NCI-H526 (cell line): ENCODE measurements at places on chromosomes 1 and 21.
A peak's percentile ranks its signal among the peaks of the same experiment; 100 is the strongest.

- DNase-seq = no peak
Measured at GRCh38 chr1:201258763-201259230, 24.5 kb upstream of the PKP1 start.

DNA sequence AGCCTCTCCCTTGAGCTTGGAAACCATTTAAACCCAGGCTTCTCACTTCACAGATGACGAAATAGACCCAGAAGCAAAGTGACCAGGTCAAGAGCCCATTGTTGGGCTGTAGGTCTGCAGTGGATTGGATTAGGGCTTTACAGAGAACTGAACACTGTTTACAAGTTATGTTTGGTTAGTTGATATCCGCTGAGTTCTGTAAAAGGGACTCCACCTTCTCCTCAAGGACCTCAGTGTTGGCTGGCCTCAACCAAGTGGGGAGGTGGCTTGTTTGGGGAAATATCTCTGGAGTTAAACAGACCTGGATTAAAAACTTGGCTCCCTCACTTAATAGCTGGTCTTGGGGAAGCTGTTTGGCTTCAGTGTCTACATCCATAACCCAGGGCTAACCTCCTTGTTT lies 88.1 kb downstream of the UCK2 start:
- DNase-seq = no peak

DNA sequence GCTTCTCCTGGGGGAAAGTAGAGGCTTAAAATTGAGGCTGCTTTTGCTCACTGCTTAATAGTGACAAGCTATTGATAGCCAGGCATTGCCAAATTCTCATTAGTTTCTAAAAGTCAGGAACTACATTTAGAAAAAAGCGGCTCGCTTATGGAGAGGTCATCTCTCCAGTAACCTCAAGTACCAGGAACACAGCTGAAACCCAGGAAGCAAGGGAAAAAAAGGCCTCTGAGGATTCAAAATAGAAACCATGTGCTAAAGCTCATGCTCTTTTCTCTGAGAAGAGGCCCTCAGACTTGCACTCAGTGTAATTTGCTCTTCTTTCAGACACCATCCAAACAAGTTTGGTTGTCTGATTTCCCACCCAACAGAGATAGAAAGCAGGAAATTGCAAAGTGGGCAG lies 261.4 kb upstream of the USP25 start:
- no peak for DNase-seq

DNA sequence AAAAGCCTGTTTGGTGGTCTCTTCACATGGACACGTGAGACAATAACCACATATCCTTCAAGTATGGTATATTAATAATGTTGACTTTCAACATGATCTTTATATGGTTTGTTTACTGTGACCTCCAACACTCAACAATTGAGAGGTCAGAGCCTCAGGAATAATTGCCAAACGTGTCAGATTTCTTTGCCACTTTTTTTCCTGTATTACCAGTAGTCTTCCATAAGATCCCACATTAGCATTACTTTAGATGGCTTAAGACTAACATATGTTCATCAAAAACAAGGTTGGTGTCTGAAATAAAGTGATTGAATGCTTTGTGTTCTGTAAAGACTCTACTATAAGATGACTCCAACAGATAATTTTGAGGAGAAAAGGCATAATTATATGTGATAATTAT lies 118.7 kb upstream of the F3 start:
- no peak for DNase-seq

- no peak for DNase-seq
Measured at GRCh38 chr1:58426918-58427317, 119.6 kb downstream of the OMA1 start.

DNA sequence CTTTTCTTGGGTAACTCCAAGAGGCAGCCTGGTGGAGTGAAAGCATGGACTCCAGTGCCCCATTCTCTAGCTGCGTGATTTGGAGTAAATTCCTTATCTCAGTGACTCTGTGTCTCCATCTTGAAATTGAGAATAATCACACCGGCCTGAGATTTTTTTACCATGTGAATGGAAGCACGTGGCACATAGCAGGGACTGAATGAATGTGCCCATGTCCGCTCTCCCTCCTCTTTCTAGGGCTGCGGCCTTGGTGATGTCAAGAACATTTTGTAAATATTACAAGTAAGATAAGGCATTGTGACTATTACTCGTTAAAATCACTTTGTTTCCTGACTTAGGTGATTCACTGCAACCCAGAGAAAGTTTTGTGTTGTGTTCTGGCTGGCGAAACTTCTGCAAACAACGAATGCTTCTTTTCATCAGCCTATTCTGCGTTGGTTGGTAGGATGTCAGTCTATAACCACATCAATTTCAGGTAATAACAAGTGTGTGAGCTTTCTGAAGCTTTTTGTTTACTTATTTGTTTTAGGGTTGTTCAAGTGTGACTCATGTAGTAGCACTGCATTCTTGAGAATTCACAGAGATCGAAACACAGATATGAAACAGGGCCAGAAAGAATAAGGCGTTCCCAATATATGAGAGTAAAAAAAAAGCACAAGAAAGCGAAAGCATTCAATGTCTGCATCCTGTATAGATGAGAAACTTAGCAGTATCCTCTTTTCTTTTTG lies 135.7 kb upstream of the SLC45A1 start:
- no peak for DNase-seq

DNA sequence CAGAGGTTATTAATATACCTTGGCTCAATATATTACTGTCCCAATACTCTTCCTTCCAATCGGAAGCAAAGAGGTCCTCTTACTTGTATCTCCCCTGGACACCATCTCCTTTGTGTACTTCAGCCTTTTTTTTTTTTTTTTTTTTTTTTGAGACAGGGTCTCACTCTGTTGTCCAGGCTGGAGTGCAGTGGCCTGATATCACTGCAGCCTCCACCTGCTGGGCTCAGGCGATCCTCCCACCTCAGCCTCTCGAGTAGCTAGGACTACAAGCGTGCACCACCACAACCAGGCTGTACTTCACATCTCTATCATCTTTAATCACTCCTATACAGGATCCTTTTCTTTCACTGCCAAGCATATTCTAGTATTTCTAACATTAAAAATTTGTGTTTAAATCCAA lies 2.8 kb upstream of the DARS2 start:
- no peak for DNase-seq

GRCh38 chr1:24688621-24689195 lies 45.6 kb downstream of the SRRM1 start:
- peak; percentile 77 for DNase-seq

GRCh38 chr1:24846671-24847070 lies 83.4 kb downstream of the RUNX3 start:
- no peak for DNase-seq

- no peak for DNase-seq
Measured at GRCh38 chr1:22292011-22292788, 149.3 kb upstream of the WNT4 start.

GRCh38 chr1:28885472-28885877 lies 28.9 kb upstream of the EPB41 start:
- DNase-seq = peak; percentile 17

DNA sequence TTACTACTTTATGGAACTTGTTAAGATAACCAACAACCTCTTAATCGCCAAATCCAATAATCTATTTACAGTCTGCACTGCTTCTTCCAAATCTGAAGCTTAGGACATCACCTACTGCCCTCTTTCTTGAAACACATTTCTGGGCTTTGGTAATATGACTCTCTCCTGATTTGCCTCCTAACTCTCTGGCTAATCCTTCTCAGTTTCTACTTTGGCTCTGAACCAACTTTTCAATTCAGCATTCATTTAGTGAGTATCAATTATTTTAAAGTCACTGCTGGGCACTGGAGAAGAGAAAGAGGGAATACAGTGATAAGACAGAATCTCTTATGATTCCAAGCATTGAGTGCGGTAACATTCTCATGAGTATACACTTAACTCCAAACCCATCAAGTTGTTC lies 275.0 kb downstream of the AKT3 start:
- DNase-seq = no peak

- no peak for DNase-seq
Measured at GRCh38 chr1:214310010-214310409, 29.1 kb downstream of the SMYD2 start.

DNA sequence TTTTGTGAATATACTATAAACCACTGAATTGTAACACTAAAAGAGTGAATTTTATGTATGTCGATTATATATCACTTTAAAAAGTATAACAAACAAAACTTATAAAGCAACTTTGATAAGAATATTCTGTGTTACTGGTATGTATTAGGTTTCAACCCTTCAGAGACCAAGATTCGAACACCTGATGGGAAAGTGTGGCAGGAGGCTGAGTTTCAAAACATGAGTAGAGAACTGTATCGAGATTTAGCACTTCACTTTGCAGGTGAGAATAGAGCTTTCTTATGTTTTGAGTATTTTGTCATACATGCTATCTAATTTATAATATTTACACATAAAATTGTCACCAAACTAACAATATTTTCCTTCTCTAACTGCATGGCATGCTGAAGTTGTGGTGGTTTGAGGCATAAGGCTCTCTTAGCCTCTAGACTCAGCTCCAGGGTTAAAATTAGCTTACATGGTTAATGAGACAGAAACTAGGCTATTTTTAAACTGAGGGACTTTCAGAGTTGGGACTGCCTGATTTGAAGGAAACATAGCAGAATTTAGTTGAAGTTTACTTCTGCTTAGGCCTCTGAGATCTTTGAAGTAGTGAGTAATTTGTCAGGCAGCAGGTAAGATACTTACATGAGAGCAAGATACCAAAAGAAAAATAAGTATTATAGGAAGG lies 48.6 kb downstream of the CEP350 start:
- no peak for DNase-seq

DNA sequence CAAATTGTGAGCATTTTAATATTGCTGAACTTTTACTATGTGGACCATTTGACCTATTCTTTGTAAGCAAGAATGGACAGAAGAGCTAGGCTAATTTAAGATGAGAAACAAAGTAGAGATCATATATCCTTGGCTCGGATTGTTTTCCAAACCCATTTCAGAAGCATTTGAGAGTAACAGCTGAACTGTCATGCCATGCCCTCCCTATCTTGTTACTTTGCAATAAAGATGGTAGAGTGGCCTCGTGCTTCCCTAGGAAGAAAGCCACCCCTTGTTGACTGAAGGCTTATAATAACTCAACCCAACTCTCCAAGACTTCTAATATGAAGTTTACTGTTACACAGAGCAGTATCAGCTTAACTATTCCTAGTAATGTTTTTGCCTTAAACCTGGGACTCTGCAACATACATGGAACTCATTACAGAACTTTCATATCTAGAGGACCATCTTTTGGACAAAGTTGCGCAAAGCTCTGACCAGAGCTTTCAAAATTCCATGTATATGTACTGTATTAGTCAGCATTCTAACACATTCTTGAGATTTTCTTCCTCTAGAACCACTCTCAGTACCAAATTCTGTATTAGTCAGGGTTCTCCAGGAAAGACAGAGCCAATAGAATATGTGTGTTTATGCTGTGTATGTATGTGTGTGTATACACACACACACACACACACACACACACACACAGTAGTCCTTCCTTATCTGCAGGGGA lies 68.7 kb downstream of the ADAMTS1 start:
- DNase-seq = no peak

DNA sequence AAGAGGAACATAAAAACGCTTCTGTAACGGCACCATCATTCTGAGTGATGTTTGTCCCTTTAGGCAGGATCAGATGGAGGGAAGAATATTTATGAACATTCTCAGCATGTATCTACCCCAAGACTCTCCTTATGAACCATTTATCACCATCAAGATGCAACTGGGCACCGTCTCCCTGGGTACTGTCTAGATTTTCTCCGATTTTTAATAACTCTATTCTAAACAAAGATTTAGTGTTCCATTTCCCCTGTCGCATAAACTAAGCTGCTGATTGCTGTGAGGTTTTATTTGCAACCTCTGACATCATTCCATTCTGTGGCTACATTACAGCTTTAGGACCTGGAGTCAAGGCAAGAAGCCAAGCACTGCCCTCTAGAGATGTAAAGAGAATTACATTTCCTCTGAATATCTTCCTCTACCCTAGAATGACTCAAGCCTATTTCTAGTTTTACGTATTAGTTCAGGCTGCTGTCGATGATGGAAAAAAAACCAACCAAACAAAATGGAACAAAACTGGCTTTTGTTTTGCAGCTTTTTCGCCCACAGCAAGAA lies 130.1 kb upstream of the MAP1LC3C start:
- DNase-seq = peak; percentile 3

DNA sequence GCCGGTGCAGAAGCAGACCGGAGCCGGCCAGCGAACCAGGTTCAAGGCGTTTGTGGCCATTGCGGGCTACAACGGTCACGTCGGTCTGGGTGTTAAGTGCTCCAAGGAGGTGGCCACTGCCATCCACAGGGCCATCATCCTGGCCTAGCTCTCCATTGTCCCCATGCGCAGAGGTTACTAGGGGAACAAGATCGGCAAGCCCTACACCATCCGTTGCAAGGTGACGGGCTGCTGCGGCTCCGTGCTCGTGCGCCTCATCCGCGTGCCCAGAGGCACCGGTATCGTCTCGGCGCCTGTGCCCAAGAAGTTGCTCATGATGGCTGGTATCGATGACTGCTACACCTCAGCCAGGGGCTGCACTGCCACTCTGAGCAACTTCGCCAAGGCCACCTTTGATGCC lies 38.1 kb downstream of the LRRC52 start:
- DNase-seq = no peak

- no peak for DNase-seq
Measured at GRCh38 chr1:155776414-155776813, 80.6 kb downstream of the GON4L start.

DNA sequence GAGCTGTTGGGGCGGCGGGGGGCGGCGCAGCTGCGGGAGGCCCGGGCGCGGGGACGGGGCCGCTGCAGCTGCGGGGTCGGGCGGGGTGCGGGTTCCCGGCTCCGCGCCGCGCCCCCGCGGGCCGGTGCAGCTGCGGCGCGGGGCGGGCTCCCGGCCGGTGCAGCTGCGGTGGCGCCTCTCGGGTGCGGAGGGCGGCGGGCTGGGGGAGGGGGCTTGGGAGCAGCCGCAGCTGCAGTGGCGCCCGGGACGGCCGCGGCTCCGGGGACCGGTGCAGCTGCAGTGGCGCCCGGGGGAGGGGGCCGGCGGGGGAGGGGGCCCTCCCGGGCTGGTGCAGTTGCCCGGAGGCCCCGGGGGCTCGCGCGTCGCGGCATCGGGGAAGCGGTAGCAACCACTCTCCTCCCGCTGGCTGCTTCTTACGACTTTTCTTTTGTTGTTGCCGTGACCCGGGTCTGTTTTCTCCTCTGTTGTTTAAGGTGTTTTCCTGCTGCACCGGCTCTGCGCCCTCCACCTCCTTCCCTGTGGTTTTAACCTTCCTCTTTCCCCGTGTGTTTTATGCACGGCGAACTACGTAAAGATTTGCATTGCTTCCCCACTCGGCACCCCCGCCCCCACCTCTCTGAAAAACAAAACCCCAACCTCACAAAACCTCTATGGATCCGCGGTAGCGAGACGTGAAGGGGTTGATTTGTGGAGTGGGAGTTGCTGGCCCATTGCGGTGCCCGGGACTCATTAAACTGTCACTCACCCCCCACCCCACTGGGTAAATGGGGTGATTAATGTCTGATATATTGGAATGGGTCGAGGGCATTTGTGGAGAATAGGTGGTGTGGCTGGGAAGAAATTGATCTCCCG lies 1.7 kb upstream of the ZBTB18 start:
- DNase-seq = peak; percentile 50
